Nephron progenitor cell (in vitro differentiated cells): ENCODE measurements at places on chromosomes 2 and 18.

DNA sequence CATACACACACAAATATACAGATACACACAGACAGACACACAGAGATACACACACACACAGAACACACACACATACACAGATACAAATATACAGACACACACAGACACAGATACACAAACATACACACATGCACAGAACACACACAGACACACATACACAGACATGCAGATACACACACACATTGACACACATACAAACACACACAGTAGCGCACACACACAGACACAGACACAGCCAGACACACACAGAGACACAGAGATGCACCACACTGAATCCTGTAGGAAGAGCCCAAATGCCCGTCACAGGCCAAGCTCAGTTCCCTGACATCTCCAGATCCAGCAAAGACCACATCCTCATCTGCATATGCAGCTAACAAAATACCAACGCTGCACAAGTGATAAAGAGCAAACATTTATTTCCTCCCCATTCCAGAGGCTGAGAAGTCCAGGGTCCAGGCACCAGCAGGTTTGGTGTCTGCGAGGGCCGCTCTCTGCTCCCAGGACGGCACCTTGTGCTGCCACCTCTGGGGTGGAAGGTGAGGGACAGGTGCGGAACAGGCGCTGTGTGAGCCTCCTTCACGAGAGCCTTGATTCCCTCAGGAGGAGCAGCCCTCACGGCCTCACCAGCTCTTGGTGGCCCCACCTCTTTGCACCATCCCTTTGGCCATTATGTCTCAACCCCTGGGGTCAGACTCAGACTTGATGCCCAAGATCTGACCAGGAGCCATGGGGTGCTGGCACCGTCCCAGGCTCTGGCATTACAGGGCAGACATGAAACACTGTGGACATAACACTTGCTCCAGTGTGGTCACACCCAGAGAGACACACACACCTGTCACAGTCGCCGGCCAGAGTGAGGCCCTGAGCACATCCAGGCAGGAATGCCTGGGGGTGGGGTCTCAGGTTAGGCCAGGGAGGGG, 108.7 kb downstream of the NDUFA10 start:
- DNase-seq: no peak

GRCh38 chr2:109067631-109068125, 61.3 kb upstream of the SH3RF3 start:
- no peak for DNase-seq

DNA sequence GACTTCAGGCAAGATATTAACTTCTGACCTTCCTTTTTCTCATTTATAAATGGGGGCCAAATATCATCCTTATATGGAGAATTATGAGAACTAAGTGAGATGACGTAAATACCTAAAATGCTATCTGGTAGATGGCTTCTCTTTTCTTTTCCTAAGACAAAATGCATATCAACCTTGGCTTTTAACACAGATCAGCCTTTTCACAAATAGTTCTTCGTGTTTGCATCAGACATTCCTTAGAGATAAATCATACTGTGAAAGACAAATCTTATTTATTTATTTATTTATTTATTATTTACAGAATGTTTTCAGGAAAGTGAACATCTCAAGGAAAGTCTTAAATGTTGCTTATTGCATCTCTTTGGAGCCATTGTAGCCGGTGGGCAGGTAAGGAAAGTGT, 62.8 kb downstream of the NBEAL1 start:
- DNase-seq: no peak

- no peak for DNase-seq
These were observed 29.0 kb upstream of the REL start for GRCh38 chr2:60852282-60852860.

DNA sequence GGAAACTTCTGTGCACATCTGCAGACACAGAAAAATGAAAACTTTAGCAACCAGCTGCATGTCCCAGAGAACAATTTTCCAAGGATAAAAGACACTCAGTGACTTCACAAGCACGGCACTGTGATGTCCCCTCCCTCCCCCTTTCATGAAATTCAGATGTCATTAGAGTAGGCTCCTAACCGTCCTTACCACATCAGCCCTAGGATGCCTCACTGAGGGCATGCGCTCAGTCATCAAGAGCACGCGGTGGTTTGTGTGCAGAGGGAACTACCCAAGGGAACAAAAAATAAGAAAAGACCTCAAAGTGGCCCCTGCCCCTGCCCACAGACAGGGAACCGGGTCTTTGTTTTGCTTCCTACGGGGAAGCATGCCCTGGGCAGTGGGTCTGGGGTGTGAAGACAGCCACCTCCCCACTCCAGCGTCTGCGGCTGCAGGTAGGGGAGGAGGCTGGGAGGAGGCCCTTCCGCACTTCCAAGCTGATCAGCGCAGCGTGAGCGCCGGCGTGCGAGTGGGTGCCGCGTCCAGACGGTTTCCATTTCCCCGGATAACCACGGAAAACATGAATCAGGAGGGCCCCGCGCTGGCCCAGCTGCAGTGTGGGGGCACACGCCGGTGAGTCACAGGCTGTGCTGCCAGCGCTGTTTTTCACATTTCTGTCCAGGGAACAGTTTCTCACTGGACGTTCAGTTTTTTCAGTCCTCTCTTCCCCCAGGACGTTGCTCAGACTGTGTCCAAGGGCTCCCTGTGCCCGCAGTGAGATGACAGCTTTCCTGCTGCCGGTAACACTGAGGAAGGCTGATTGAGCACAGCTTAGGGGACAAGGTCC, 70.6 kb downstream of the COPS8 start:
- no peak for DNase-seq

DNA sequence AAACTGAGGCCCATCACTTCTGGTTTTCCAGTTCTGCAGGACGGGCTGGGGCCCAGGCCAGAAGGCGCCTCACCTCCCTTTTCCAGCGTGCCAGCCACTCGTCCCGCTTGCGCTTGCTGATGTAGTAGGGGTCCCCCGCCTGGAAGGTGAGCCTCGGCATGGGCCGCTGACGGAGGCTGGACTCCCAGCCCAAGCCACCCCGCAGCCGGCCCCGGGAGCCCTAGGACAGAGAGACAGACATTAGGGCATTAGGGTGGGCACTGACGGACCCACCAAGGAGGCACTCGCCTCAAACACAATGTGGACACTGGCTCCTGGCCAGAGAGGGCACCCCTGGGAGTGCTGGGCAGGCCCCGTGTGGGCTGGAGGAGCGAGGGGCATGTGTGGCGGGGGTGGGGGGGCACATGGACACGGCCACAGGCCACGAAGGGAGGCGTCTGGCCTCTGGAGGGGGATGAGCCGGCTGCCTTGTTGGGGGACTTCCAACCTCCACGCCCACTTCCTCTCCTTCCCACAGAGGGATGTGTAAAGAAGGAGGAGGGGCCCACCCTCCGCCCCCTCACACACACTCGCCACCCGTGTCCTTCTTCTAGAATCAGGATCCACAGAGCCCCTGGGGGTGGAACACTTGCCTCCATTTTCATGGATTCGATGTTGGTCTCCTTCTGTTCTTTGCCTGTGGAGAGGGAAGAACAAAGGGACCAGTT, 66.7 kb downstream of the DNMT3A start:
- no peak for DNase-seq

- DNase-seq: no peak
These were observed 38.5 kb upstream of the KLF11 start for GRCh38 chr2:10004836-10005235.
